Stimulated activated CD8-positive, alpha-beta memory T cell treated with anti-CD3 and anti-CD28 coated beads, Interleukin-7, amount 100 ng/mL, for 48 hours (primary cell): ENCODE measurements at places on chromosomes 2 and 18.
A peak's percentile ranks its signal among the peaks of the same experiment; 100 is the strongest.

DNA sequence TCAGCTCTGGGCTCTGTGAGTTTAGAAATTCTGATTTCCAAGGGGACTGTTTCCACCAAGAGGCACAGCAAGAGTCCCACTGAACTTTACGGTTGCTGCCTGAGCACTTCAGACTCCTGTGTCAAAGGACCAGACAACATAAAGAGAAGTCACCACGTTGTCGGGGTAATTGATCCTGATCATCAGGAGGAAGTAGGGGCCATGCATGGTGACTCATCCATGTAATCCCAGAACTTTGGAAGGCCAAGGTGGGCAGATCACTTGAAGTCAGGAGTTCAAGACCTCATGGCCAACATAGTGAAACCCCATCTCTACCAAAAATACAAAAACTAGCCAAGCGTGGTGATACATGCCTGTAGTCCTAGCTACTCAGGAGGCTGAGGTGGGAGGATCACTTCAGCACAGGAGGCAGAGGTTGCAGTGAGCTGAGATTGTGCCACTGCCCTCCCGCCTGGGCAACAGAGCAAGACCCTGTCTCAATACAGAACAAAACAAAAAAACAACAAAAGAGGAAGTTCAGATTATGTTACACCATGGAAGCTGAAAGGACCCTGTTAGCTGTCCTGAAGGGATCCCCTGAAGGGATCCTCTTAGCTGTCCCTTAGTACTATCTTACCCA is 9.4 kb upstream of the ASXL2 start:
- no peak for DNase-seq

DNA sequence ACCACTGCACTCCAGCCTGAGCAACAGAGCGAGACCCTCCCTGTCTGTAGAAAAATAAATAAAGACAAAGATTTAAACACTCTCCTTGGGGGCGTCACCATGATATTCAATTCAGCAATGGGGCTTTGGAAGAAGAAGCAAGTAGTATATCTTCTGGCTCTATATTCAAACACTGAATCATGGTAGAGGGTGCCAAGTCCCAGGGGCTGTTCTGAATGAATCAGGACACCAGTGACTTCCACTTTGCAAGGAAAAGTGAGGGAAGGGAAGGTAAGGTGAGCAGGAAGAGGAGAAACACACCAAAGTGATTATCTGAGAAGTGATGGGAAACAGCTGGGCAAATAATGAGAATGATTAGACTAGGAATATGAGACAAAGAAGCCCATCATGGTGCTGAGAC is 80.5 kb downstream of the AAK1 start:
- no peak for DNase-seq

GRCh38 chr2:46118656-46119371 is 178.4 kb upstream of the EPAS1 start:
- no peak for DNase-seq

DNA sequence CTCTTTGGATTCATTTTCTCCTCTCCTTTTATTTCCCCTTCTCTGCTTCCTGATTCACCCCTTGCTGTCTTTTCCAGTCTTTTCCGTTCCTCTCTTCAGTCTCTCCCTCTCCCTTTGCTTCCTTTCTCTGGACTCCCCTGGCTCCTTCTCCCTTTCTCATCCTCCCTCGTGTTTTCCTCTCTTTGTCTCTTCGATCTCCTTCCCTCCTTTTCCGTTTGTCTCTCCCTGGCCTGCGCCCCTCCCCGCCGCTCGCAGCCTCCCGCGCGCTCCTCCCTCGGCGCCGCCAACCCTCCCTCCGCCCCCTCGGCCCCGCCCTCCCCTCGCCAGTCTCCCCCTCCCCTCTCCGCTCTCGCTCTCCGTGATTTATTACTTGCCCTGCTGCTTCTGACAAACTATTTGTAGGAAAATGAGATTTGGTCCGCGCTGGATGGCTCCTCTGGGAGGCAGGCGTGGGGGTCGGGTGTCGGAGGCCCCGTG is 46.0 kb upstream of the PAX8 start:
- DNase-seq: no peak

DNA sequence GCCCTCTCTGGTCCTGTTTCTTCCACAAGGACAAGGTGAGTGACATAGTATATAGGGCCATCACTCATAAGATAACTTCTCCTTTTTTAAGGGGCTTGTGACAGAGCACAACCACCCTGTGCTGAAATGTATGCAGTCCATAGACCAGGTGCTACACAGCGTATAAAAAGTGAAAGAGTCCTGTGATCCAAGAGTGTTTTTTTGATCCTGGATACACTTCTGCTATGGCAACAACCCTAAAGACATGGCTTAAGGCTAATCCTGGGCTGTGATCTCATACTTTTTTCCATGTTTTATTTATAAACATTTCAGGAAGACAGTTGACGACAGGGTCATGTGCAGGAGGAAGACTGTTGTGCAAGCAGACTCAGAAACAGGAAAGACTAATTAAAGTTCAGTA is 400.5 kb upstream of the TCF4 start:
- no peak for DNase-seq

DNA sequence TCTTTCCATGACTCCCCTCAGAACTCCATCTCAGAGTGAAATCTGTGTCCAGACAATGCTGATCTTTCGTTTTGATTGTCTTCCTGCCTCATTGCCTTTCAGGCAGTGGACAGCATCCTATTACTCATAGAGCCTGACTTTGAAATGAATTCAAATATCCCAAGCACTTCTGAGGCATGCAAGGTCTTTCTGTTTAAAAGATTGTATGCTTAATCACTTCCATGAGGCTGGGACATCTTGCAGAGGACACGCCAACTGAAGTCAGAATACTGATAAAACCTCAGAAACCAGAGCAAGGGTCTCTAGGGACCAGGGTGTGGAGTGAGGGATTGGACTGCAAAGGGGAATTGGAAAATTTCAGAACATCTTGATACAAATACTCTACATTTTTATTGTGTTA is 836.5 kb upstream of the ID2 start:
- no peak for DNase-seq

GRCh38 chr2:235303499-235304291 is 190.1 kb upstream of the AGAP1 start:
- no peak for DNase-seq

DNA sequence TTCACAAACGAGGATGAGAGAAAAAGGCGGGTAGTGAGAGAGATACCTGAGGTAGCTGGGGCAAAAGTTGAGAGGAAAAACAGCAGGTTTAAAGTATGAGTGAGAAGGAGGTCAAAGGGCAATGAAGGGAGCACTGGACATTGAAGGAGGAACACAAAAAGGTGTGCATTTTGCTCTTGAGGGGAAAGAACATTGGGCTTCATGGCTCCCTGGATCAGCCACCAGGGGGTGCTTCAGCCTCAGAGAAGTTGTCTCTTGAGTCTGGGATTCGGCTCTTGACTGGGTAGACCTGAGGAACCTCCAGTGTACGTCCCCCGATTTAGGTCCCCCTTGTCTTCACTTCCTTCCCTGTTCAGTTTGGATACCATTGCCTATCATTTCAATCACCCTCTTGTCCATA is 128.5 kb downstream of the RAPGEF4 start:
- DNase-seq: no peak

DNA sequence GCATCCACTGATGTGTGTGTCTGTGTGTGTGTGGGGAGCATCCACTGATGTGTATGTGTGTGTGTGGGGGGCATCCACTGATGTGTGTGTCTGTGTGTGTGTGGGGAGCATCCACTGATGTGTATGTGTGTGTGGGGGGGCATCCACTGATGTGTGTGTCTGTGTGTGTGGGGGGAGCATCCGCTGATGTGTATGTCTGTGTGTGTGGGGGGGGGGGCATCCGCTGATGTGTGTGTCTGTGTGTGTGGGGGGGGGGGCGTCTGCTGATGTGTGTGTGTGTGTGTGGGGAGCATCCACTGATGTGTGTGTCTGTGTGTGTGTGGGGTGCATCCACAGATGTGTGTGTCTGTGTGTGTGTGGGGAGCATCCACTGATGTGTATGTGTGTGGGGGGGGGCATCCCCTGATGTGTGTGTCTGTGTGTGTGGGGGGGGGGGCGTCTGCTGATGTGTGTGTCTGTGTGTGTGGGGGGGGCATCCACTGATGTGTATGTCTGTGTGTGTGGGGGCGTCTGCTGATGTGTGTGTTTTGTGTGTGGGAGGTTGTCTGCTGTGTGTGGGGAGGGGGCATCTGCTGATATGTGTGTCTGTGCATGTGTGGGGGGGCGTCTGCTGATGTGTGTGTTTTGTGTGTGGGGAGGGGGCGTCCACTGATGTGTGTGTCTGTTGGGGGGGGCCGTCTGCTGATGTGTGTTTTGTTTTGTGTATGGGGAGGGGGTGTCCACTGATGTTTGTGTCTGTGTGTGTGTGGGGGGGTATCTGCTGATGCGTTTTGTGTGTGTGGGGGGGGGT is 125.9 kb downstream of the NFATC1 start:
- DNase-seq: no peak

DNA sequence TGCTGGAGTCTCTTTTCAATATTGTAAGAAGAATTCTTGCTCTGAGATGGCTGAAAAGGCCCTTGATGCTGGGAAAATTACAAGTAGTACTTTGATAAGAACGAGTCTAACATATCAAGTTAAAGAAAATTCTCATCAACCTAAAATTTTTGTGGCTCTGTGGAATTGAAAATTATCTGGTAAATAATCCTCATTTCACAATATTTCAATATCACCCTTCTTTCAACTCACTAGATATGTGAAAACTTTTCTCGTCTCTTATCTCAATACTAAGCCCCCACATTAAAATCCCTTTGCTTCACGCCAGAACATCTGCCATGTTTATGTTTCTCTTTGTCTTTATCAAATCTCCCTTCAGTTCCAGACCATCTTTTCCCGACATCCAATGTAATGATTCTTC is 448.8 kb downstream of the ZNF516 start:
- no peak for DNase-seq

GRCh38 chr2:128026448-128027277 is 1.2 kb downstream of the SAP130 start:
- no peak for DNase-seq

GRCh38 chr2:238457927-238458324 is 31.2 kb downstream of the ASB1 start:
- DNase-seq: no peak

DNA sequence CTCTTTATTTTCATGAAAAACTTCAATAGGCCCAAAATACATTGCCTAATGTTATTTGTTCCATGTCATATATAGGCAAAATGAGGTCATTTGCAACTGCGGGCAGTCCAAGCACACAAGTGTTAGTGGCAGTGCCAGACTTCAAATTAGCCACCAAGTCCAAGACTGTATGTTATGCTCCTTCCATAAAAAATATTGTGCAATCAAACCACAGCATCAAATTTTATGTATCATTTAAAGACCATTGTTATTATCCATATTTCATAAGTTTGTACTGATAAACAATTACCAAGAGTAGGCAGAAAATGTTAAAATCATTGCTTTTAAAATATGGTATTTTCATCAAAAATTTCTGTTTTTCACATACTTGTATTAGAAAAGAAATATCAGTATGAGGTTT is 54.1 kb downstream of the XIRP2 start:
- DNase-seq: no peak

DNA sequence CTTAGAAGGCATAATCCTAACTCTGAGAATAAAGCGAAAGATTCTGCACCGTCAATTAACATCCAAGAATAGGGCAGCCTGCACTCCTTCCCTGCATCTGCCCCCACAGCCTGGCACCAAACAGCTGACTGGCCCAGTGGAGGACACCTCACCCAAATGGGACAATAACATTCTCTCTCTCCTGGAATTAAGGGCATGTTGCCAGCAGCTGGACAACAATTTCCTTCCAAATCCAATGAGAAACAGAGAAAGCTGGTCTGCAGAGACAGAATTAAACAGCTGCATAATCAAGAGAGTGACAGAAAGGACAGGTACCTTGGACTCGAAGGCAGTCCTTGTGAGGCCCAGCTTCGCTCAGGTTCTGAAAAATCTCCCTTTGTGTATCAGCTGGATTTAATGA is 15.0 kb downstream of the COX7A2L start:
- DNase-seq: no peak

GRCh38 chr18:8989855-8990254 is 112.6 kb upstream of the NDUFV2 start:
- no peak for DNase-seq

GRCh38 chr2:45450634-45451033 is 160.4 kb downstream of the SRBD1 start:
- DNase-seq: no peak

GRCh38 chr2:58553522-58553921 is 312.4 kb upstream of the FANCL start:
- DNase-seq: no peak

DNA sequence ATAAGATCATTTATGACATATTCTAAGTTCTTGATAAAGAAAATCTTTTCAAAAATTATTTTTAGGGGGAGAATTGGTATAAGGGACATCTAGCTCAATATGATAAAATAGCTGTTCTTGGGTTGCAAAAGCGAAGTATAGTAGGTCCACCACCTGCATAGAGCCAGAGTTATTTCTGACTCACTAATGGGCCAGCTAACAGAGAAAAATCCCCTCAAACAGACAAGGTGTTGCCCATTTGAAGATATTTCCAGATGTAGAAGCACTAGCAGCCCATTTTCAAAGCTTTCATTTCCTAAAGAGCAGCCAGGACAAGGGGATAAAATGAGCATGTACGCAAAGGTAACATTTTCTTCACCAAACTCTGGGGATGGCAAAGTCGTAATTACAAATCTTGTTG is 165.7 kb upstream of the FN1 start:
- no peak for DNase-seq

GRCh38 chr2:217304582-217304981 is 444.7 kb upstream of the TNP1 start:
- DNase-seq: no peak

GRCh38 chr2:133942398-133942797 is 311.5 kb upstream of the MGAT5 start:
- no peak for DNase-seq

- no peak for DNase-seq
These were observed 143.5 kb upstream of the BOD1L2 start for GRCh38 chr18:57003342-57003741.

- no peak for DNase-seq
These were observed 40.3 kb downstream of the PLA2R1 start for GRCh38 chr2:160022162-160022561.

GRCh38 chr2:231056453-231057416 is at the start of gene PSMD1:
TSS of gene PSMD1 (plus strand) at chr2:231056867. CDS start at chr2:231057026, 159 bp downstream.
- DNase-seq: peak; percentile 88

DNA sequence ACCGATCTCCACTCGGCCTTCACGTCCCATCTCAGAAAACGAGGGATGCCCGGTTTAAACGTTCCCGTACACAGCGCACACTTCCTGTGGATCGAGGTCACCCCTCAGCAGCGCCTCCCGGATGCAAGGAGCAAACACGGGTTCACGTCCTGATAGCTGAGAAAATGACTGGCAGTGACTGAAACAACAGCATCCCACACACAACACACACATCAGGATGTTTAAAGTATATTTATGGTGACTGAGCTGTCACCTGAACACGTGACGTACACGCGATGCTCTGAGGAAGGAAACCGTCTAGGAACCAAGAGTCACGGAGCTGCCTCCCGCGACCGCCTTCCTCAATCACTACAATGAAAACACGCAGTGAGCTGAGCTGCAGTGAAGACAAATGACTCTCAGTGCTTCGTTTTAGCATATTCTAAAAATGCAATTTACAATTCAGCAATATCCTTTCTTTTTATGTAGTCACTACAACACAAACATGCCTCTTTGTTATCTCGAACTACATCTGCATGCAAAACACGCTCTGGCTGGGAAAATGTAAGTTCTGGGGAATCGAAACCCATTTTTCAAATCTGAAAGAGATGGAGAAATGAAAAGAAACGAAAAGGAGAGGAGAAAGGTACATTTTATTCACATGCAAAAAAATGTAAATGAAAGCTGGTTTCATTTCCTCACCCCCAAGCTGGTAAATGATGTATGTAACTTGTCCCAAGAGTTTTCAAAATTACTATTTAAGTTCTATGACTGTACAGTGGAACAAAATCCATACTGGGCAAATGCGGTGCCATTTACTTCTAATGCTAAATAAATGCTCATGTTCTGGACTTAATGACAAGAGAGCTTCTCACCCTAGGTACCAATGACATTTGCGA is 19.8 kb downstream of the HDAC4 start:
- DNase-seq: no peak
